ENCODE measurements at places on chromosomes 12 and 14. TPM values are rescaled to one million over a fixed set of nuclear protein-coding genes. Genes with fewer than 3 reads are reported as not detected.

DNA sequence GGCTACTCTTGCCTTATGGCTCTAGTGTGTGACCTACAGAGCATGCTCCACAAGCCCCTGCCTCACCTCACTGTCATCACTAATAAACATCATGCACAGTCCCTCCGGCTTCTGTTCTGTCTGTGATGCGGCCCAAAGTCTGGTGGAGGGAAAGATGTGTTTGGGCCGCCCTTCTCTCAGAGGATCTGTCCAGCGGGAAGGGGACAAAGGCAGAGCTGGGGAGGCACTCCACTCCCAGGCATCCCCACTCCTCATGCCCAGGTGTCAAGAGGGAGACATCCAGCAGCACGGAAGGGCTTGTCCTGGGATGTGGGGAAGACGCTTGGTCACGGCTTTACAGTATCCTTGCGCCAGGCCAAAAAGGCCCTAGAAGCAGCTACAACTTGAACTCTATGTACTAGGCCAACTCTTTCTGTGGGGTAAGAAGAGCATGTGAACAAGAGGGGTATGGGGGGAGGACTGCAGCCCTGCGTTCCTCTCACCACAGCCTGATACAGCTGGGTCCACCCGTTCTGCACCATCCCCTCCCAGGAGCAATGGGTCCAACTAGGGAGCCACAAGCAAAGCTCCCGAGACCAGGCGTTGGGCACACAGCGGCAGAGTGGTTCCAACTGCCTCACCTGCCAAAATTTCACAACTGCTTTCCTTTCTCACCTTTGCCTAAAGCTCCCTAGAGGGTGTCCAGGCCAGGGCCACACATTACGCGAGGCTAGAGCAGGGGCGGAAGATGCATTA is 10.7 kb downstream of the CACNB3 start:
- DNase-seq: no peak

- DNase-seq: no peak
Measured at GRCh38 chr12:103779410-103780092, 61.5 kb downstream of the NT5DC3 start.

- DNase-seq: no peak
Measured at GRCh38 chr14:79605849-79606248, 605.5 kb downstream of the DIO2 start.

DNA sequence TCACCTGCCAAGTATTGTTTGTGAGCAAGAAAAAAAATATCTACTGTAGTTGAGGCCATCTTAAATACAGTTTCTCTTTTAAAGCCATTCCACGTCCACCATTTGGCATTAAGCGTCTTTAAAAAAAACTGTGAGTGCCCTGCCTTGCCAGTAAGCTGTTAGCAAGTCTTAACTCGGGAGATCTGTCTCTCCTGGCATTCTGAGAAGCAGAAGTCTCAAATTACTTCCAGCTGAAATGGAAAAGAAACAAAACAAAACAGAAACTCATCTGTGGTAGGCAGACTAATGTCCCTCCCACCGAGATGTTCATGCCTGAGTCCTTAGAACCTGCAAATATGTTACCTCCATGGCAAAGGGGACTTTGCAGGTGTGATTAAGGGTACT is 126.2 kb downstream of the CRADD start:
- DNase-seq: no peak

- no peak for DNase-seq
Measured at GRCh38 chr14:93456356-93456755, 25.6 kb downstream of the UNC79 start.

DNA sequence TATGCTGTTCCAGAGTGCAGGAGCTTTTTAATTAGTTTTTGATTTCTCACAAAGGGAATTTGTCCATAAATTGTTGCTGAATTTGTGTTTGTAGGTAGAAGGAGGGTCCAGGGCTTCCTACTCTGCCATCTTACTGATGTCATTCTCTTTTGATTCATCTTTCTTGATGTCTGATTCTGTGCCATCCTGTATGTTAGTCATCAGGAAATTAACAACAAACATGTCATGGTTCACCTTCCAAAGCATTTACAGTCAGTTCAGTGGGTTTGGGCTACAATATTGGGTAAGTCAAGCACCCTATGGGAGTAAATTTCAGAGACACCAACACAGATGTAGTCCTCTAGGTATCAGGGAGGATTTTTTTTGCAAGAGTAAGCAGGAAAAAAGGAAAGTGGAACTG is 135.2 kb upstream of the SLC38A2 start:
- DNase-seq: no peak

GRCh38 chr14:101865288-101865687 is 99.1 kb upstream of the DYNC1H1 start:
- DNase-seq: no peak

Gene C14orf180
- total RNA-seq: not detected

Gene KRT75
- not detected for total RNA-seq
